ENCODE measurements at places on chromosomes 7 and 10.

GRCh38 chr7:90723866-90724265 lies 127.7 kb downstream of the CDK14 start:
- DNase-seq: no peak

DNA sequence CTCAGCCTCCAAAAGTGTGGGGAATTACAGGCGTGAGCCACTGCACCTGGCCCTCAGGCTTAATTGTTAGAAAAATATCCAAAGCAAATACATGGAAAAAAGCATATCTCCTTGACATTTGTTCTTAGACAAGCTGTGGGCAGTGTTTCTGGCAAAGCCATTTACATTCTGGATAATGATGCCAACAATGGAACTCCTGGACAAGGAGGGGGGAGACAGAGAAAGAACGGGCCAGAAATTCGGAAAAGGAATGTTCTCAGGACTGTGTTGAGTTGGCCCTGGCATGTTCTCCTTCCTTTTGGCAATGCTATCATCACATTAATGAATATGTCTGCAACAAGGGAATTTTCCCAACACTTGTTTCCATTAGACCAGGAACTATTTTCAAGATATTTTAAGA lies 88.7 kb downstream of the UBE2H start:
- DNase-seq: no peak

GRCh38 chr7:99404977-99405320 lies 3.4 kb downstream of the PDAP1 start:
- DNase-seq: no peak

DNA sequence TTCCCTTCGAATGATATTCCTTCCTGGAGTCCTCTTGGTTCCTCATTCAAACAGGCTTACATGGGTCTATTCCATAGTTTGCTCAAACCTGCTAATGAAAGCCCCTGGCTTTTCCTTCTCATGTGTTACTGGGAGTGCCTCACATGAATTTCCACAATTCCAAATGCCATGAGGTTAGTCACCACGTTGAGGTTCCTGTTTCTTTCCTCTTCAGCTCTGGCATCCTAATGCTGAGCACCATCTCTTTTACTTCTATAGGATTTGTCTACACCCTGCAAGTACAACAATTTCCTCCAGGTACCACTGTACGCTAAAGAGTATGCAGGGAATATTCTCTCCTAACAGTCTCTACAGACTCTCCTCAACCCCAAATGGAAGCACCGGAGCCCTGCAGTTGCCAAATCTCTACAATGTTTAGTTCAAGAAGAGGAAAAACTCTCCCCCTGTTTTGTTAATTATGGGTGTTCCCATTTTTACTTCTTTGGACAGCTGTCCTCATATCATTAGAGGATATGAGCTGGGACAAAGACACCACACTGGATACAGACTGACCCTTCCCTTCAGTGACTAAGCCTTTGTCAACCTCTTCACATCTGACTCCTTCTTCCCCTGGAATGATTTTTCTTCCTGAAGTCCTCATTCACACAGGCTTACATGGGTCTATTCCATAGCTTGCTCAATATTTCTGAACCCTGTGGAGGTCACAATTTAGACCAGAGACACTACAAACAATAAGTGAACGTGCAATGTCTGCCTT lies 145.8 kb upstream of the BET1 start:
- DNase-seq: no peak

DNA sequence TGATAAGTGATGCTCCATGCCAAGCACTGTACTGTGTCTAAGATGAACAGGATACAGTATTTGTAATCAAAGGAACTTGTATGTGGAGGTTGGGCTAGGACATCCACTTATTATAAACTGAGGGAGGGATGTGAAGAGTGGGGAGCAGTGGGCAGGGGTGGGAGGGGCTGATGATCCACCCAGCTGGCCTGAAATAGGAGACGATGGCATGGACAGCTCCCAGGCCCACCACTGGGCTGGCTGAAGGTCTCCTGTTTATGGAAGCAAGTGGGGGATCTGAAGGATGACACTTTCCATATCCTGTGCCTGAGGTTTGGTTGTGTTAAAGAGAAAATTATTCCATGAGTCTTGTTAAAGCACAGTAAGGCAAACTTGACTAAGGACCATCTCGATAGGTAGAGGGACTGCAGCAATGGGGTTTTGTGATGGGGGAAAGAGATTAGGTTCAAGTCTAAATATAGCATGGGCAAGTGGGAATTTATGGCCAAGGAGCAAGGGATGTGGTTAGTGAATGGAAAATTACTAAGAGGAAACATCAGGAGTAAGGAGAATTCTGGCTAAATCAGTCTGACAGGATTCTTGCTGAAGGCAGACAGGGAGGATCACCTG lies 124.6 kb downstream of the CCNY start:
- no peak for DNase-seq

GRCh38 chr10:86100581-86101061 lies 266.0 kb downstream of the GRID1 start:
- no peak for DNase-seq

- DNase-seq: no peak
Measured at GRCh38 chr7:90933984-90934383, 330.2 kb upstream of the FZD1 start.

DNA sequence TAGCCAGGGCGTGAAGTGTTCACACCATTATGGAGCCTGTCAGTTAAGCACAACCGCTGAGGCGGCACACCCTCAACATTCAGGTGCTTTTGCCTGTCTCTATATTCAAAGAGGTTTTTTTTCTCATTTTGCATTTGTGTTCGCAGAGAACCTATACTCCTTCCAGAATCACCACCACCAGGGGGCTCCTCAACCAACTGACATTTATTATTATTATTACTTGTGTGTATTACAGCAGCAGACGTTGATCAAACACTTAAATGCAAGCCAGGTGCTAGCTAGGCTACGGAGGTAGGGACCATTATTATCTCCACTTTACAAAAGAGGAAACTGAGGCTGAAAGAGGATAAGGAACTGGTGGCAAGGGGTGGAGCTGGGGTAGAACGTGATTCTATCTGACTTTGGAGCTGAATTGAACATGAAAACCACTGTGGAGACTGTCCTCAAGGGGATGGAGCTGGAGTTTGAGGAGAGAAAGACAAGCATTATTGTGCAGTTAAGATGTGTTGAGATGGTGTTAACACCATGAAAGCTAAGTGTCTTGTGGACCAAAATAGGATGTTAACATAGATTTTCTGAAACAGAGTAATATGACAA lies 133.8 kb upstream of the PLXNA4 start:
- no peak for DNase-seq

GRCh38 chr7:82110146-82110840 lies 333.3 kb downstream of the CACNA2D1 start:
- DNase-seq: no peak
